ENCODE measurements at places on chromosomes 7 and 10.

DNA sequence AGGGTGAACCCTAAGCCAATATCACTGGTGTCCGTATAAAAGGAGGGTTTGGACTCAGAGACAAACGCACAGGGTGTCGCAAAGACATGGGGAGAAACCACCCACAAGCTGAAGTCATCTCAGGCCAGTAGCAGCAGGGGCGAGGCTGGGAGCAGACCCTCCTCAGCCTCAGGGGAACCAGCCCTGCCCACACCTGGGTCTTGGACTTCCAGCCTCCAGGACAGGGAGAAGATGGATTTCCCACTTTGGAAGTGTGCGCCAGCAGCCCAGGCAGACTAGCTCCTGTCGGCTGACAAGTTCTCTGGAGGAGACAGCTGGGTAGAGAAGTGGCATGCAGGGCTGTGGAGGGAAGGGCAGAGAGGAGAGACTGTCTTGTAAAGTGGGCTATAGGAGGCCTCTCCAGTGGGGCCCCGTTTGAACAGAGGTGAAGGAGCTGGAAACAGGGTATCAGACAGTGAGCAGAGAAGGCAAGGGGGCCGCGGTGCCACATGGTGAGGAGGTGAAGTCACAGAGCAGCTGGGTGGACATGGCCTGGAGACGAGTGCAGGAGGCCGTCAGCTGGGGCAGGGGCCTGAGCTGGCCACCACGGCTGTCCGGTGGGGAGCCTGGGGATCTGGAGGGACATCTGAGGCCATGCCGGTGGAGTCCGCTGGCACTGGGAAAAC is 475.6 kb downstream of the PTPRN2 start:
- no peak for DNase-seq

- DNase-seq: no peak
Measured at GRCh38 chr10:71124921-71125748, 87.2 kb upstream of the UNC5B start.

GRCh38 chr10:88361995-88362807 is 220.9 kb downstream of the RNLS start:
- DNase-seq: no peak

GRCh38 chr10:129759214-129760002 is 204.7 kb downstream of the EBF3 start:
- DNase-seq: no peak

DNA sequence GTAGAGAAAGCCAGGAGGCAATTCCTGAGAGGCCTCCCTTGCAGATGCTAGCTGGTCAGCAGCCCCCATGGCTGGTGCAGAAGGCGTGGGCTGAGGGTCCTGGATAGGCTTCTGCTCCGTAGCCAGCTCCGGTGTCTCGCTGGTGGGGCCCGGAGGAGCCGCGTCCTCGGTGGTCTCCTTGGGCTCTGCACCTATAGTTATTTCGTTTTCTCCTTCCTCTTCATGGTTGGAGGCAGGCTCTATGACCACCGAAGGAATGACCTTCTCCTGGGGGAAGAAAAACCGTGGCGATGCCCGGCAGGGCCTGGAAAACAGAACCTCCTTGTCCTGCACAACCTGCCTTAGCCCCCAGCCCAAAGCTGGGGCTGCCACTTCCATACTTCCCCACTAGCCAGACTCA is 118.3 kb upstream of the TARP start:
- no peak for DNase-seq

DNA sequence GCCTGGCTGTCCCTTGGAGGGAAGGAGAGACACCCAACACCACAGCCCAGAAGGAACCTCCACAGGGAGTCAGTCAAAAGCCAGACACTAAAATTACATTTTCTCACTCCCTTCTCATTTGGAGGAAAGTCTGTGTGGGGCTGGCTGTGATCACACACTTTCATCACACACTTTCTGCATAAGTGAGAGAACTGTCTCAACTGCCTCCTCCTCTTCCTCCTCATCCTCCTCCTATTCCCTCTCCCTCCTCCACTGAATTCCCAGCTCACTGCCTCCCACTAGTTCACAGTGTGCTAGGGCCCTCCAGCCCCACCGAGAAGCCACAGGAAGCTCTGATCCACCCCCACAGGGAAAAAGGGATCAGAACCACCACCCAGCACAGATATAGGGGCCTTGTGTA is 91.6 kb downstream of the KCNMA1 start:
- no peak for DNase-seq

DNA sequence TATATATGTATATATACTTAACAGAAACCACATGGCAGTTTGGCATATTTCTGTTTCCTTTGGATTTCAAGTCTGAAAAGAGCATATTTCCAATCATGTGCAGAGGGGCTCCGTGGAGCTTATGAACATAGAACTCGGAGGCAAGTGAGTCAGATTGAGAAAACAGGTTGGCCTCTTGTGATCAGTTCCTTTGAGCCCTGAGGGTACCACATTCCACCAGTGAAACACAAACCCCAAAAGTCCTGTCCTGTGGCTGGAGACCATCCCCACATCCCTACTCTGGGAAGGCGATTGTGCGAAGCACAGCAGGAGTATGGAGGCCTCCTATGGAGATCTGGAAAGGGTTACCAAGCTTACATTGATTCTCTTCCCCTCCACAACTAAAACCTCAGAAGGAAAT is 196.7 kb upstream of the TMEM72 start:
- no peak for DNase-seq

GRCh38 chr7:43170571-43170970 is 58.1 kb downstream of the HECW1 start:
- DNase-seq: no peak

- DNase-seq: no peak
Measured at GRCh38 chr10:133162910-133163856, 3.2 kb downstream of the KNDC1 start.

DNA sequence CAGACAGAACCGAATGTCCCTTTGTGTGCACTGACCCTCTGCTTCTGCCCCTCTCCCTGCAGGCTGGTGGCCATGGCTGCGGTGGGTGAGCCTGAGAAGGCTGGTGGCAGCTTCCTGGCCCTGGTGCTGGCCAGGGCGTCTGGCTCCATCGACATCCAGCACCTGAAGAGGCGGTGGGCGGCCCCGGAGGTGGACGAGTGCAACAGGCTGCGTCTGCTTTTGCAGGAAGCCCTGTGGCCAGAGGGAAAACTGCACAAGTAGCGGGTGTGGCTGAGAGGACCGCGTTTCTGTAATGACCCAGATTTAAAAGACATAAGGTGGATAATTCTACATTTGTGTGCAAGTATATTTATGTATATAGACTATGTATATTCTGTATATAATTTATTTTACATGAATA is 89.2 kb downstream of the DYNC2I1 start:
- no peak for DNase-seq

- DNase-seq: no peak
Measured at GRCh38 chr10:12872577-12872976, 128.9 kb downstream of the CCDC3 start.
